ENCODE measurements at places on chromosomes 13 and 19.

DNA sequence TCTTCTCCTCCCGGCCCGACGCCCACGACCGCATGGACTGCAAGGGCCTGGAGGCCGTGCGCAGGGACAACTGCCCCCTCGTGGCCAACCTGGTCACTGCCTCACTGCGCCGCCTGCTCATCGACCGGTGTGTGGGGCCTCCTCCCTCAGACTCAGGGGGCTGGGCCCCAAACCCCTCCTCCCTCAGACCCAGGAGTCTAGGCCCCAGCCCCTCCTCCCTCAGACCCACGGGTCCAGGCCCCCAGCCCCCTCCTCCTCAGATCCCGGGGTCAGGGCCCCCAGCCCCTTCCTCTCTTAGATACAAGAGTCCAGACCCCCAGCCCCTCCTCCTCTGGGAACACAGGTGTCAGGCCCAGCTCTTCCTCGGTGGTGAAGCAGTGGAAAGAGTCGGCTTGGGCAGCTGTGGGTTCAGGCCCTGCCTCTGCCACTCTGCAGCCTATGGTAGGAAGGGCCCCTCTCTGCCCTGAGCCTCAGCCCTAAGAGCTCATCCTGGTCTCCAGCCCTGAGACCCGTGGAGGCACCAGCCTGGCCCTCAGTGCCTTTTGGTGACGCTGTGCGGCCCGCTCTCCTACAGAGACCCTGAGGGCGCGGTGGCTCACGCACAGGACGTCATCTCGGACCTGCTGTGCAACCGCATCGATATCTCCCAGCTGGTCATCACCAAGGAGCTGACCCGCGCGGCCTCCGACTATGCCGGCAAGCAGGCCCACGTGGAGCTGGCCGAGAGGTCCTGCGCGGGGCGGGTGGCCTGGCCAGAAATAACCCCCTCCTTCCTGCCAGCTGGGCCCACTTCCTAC, 3.7 kb upstream of the SPIB start:
- DNase-seq: peak; percentile 75

DNA sequence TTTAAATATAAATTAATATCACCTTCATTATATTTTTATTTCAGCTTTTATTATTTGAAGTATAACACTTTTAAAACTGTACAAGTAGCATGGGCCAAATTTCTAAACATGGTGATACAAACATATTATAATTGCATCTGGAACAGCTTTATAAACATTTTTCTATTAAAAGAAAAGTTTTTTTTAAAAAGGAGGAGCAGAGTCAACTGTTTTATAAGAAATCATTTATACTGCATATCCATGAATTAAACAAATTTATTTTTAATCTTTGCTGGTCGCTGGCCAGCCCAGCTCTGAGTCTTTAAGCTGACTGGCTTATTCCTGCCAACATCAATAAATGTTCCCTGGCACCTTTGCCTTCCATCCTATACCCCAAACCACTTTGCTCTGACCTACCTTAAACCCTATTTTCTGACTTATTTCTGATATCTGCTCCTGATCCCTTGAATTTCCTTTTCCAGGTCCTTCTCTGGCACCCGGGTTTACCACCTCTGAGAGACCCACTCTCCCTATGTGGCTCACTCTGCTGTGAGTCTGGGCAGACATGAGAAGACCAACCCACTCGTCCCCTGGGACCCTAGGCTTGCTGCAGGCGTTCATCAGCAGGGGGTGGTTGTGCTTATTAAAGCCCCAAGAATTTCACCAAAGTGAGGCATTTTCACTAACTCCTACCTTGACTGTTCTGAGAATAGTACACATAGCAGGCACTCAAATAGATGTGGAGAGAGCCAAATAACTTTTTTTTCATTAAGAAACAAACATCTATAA, 220.3 kb downstream of the KLF12 start:
- no peak for DNase-seq

DNA sequence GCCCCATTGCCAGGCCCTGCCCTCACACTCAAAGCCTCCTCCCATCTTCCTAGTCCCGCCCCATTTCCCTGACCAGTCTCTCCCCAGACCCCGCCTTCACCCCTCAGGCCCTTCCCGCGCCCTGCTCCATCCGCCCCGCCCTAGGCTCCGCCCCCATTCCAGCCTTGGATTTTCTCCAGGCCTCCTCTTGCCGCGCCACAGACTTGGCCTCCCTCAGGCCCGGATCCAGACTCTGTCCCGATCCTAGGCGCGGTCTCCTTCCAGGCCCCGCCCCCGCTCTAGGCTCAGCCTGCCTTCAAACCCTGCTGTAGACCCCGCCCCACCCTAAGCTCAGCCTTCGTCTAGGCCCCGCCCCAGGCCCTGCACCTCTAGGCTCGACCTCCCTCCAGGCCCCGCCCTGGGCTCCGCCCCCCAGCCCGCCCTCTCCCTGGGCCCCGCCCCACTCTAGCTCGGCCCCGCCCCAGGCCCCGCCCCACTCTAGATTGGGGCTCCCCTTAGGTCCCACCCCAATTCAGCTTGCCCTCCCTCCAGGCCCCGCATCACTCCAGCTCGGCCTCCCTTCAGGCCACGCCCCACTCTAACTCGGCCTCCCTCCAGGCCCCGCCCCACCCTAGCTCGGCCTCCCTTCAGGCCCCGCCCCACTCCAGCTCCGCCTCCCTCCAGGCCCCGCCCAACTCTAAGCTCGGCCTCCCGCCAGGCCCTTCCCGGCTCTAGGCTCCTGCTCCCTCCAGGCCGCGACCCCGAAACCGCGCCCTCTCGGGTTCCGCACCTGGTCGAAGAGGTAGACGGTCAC, 18.5 kb downstream of the LMTK3 start:
- DNase-seq: peak; percentile 74

DNA sequence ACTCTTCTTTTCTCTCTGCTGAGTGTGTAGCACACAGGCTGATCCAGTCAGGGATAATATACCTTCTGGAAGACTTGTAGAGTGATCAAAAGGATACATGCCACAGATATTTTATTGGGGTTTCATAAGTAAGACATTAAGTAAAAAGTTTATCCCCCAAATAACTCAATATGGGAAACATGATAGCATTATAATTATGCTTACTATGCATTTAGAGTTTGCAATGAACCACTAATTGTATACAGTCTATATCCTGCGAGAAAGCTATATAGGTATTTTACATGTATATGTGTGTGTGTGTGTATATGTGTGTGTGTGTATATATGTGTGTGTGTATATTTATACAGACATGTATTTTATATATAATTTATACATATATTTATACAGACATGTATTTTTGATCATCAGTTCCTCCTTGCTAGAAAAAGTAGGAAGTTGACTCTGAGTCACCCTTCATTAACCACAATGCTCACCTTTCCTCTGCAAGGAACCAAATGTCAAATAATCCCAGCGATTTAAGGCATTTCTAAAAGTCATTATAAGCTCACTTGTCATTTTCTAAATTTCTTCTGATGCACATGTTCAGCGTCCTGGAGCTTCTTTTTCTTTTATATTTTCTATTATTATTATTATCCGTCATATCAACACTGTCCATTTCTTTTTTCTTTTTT, 312.5 kb upstream of the OBI1 start:
- no peak for DNase-seq

DNA sequence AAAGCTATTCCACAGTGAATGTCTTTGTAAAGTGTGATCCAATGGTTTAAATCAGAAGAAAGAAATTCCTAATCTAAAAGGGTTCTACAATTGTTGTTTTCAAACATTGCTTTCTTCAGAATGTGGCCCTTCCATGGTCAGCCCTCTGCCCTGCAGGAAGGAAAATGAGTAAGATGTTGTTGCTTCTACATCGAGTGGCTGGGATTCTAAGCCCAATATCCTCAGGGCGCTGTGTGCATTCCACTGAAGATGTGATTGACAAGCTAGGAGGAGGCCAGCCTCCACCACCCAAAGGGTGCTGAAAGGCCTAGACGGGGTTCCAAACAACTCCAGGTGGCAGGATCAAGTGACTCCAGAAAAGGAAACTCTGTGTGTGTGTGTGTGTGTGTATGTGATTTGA, 316.9 kb upstream of the TSHZ3 start:
- DNase-seq: no peak

DNA sequence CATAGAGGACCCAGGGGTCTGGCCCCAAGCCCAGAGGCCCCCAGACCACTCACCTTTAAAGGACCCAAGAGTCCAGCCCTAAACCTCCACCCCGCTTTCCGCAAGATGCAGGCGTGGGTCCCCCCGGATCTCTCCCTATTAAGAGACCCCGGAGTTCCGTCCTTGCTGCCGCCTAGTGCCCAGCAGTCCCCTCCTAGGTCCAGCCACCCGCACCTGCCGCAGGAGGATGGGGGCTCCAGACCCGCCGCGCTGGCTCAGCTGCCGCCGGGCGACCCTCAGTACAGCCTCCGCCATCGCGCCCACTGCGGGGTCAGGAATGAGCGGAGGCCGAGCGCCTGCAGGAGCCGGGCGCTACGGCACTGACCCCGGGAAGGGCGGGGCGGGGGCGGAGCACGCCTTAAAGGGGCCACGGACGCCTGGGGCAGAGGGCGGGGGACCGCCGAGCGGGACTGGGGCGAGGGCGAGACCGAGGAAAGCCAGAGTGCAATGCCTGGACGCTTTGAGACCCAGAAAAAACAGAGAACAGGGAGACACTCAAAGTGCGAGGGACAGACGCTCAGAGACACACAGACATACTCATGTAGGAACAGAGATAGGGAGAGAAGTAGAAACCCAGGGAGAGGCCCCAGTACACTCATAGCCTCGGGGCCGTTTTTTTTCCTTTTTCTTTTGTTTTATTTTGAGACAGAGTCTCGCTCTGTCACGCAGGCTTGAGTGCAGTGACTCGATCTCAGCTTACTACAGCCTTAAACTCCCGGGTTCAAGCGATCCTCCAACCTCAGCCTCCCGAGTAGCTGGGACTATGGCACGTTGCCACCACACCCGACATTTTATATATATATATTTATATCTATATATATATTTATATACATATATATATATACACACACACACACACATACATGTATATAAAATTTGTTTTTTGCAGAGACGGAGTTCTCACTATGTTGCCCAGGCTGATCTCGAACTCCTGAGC, at the start of gene ETHE1:
Gene ETHE1 (minus strand): TSS at position 318 of the 976 bp plus-strand sequence. CDS start 24 bp downstream, at position 294.
- DNase-seq: peak; percentile 74

DNA sequence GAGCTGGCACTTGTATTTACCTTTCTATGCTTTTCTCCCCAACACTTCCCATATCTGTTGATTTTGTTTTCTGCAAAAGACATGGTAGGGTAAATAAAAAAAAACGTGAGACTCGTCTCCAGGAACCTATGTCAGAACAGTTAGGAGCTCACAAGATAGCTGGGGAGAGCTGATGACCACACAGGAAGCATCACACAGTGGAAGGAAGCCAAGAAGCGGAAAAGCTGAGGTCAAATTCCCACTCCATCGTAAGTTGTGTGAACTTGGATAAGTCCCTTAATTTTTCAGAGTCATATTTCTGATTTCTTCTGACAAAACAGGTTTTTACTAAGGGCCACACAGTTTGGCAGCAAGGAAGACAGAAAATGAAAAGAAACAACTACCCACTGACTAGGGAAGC, 199.6 kb downstream of the KLF5 start:
- DNase-seq: no peak

- no peak for DNase-seq
Measured at GRCh38 chr13:112451512-112452379, 75.6 kb downstream of the SPACA7 start.

DNA sequence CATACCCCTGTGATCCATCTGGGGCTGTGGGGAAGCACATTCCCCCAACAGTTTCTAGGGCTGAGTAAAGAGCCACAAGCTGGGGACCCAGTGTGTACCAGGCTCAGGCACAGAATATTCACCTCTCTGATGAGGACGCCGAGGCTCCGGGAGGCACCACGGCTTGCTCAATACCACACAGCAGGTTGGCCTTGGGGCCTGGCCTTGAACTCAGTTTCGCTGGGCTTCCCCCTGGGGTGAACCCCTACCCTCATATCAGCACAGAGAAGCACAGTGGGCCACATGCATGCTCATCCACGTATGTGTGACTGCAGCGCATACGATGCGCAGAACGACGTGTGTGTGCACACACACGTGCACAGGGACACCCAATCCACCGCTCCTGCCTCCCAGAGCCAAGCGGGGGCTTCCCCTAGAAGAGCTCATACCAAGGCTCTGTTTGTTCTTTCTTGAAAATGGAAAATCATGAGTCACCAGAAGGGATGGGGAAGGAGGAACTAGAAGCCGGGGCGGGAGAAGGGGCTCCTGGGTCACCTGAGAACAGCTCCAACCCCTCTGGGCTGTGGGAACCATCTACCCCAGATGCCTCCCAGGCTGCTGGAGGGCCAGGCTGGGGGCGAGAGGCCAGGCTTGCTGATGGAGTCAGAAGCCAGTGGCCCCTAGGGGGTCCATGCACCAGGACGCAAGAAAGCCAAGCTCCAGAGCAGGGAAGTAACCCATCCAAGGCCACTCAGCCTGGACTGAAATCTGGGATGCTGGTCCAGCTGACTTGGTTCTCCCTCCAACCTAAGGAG, 4.9 kb upstream of the PDE4C start:
- DNase-seq: no peak

GRCh38 chr13:66659701-66660467, 570.3 kb downstream of the PCDH9 start:
- DNase-seq: no peak

GRCh38 chr13:73985783-73986182, 148.4 kb downstream of the KLF12 start:
- no peak for DNase-seq

DNA sequence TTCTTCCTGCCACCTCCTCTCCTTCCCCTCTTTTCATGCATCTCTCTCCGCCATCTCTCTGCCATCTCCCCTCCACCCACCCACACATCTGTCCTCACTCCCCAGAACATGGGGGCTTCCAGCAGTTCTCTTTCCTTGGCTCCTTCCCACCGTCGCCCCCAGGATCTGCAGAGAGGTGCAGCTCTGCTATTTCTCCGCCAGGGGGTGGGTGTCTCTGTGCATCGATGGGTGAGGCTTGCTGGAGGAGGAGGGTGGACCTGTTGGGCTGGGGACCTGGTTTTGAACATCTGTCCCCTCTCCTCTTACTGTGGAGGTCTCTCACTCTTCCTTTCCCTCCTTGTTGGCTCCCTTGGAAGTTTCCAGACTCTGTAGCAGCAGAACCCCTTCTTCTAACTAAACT, 51.7 kb downstream of the MYH14 start:
- DNase-seq: no peak

DNA sequence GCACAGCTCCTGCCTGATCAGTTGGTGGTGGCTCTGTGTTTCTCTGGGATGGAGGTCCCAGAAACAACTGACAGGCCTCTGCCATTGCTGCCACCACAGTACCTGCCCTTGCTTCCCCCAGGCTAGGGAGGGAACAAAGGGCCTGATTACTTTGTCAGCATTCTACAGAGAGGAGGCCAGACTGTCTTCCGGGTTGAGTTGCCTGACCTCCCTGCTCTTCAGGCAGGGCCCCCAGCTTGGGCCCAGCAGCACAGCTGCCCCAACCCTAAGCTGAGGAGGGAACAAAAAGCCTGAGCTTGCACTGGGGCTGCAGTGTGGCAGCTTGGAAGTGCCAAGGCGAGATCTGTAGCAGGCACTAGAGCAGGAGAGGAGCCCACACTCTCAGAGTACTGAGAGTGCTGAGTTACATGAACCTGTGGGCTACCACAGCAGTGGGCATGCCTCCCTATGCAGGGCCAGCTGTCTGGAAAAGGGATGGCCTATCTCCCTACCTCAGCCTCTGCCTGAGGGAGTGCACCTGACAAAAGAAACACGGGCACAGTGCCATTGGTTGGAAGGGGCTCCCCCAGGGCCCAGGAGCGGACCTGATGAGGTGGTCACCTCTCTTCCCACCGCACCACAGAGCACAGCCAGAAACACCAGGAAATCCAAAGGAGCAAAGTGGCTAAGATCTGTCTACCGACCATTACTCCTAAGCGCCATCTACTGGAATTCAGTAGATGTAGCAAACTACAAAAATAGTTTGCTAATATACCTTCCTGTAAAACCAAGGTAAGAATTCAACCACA, 24.4 kb downstream of the SLC25A15 start:
- no peak for DNase-seq

GRCh38 chr19:1302533-1303239, 17.0 kb downstream of the EFNA2 start:
- no peak for DNase-seq

GRCh38 chr13:97112446-97113152, 109.5 kb upstream of the MBNL2 start:
- DNase-seq: no peak
